Stimulated activated CD4-positive, alpha-beta T cell treated with anti-CD3 and anti-CD28 coated beads, Interleukin-1b, Interleukin-23, amount 100 ng/mL, for 24 hours (primary cell): ENCODE measurements at places on chromosomes 7 and 10.

DNA sequence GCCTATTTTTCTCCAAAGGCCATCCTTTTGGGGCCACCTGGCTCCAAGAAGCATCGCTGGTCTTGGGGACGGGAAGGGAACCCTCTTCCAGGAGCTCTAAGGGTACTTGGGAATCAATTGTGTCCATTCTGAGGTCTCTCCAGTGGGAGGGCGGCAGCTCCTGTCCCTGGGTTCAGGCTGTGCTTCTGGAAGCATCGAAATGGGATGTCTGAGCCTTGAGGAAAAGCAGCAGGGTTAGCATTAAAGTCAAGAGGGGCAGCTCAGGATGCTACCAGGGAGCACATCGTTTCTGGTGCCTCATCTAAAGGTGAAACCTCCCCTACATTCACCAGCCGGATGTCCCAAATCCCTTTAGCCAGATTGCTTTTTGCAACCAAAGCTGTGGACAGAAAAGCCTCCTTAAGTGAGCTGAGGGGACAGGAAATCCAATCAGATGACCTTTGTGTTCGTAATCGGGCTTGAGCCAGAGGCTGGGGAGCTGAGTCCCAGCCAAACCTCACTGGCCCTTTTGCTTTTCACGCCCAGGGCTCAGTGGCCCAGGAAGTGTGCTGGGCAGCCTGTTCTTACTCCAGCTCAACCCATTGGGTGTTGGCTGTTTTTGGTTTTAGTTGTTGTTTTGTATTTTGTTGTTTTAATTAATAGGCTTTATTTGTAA lies 88.8 kb upstream of the ANLN start:
- DNase-seq, result no peak

GRCh38 chr10:26725837-26726727 lies 28.6 kb downstream of the PDSS1 start:
- DNase-seq, result no peak

GRCh38 chr10:80542053-80542452 lies 4.4 kb downstream of the SH2D4B start:
- DNase-seq, result no peak

DNA sequence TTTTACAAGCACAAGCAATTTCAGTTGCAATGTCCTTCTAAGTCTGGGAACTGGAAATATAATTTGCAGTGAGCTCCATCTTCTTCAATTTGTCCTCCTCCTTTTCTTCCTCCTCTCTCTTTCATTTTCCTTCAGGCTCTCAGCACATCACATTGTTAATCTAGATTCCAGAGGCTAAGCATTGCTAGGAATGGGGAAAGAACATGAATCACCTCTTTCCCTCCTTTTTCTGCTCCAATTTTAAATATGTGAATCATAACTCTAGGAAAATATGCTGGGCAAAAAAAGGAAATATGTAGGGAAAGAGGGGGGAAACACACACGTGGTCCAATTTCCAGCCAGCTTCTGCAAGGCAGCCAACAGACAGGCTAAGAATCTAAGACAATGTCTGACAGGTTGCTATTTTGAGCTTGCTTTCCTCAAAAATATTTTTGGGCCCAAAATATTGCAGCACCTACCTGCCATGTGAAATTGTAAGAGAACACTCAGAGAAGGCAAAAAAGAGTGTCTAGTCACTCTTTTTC lies 72.7 kb upstream of the NUPR2 start:
- no peak for DNase-seq

DNA sequence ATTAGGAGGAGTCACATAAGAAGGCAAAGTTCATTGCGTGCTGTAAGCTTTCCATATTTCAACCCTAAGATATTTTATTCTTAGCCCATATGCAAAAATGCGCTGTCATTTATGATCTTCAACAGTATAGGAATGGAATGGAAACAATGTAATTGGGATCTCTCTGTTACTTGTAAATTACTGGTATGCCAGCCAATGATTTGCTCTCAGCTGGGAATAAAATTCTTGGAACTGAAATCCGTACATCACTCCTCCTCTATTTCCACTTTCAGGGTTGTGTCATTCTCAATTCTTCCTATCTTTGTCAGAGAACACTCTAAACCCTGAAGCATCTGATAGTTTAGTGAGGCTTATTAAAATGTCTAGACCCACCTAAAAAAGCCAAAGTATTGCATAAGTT lies 80.7 kb upstream of the STEAP4 start:
- no peak for DNase-seq

DNA sequence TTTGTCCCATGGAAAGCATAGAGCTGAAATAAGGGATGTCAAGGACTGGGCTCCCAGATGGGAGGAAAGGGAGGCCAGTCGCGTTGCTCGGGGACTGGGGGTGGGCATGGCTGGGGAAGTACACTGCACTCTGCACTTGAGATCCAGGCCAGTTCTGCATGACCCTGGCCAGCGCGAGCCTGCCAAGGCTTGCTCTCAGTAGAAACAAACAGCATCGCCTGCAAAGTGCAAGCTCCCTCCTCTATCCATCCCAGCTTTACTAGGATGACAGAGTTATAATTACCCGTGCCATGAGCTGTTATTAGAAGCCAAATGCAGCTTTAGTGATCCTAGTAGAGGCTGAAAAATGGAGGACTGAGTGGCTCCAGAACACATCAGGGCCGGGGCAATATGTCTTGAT lies 43.9 kb upstream of the PDCD4 start:
- no peak for DNase-seq

DNA sequence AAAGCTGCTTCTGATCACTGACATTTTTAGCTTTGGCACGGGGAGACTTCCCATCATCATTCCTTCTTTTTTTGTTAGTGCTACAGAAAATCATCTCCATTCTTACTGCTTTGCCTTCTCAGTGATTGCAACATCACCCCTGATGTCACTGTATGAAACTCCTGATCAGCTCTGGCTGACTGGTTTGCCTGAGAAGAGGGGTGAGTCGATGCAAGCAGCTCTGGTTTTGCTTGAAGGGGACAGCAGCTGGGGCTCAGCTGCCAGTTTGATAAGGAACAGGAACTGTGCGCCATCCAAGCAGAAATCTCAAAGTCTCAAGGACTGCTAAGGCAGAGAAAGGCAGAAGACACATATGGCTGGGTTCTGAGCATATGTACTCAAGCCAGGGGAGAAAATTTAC lies 808.5 kb upstream of the CELF2 start:
- DNase-seq, result no peak

DNA sequence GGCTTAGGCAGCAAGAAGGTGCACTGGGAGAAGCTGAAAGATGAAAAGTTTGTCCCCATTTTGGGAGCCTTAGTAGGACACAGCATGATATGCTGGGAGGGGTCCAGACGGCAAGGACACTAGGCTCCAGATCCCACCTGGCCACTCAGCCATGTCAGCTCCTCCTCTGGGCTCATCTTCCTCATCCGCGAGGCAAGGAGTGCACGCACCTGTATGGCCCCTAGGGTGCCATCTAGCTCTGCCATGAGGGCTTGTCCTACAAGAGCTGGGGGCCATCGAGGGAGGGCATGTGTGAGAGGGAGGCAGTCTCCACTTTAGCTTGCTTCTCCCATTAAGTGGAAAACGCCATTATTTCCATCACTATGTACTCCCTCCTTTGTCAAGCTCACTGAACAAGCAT lies 136.2 kb upstream of the ADAM12 start:
- DNase-seq, result no peak
